RCC 7860 (cell line): ENCODE measurements at places on chromosomes 4 and X.

DNA sequence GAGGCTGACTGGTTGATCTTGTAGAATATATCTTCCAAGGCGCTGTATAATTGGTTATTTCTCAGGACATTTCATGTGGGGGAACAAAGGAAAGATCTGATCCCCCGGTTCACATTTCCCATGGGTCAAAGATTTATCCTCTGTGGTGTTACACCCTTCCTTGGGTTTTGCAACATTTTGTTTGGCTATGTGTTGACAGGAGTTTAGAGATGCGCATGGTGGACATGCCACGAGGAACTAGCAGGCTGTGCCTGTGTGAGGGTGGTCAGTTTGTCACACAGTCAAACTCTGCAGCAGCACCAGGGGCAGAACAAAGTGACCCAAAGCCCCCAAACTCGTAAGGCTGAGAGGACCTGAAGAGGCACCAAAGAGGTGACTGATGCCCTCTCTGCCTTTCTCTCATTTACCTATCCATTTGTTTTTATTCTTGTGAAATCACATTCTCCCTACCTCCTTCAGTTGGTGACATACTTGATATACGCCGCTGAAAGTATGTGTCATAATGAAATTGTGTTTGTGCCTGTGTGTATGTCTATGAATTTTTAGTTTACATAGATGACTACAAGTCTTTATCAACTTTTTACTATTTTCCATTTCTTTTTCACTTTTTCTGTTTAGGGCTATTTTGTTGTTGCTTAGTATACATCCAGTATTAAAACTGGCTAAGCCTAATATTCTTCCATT is 164.7 kb downstream of the SPCS3 start:
- no peak for DNase-seq

GRCh38 chrX:48715072-48715471 is 18.5 kb downstream of the SUV39H1 start:
- DNase-seq = no peak

GRCh38 chr4:168679397-168679796 is 182.5 kb downstream of the PALLD start:
- DNase-seq = no peak

DNA sequence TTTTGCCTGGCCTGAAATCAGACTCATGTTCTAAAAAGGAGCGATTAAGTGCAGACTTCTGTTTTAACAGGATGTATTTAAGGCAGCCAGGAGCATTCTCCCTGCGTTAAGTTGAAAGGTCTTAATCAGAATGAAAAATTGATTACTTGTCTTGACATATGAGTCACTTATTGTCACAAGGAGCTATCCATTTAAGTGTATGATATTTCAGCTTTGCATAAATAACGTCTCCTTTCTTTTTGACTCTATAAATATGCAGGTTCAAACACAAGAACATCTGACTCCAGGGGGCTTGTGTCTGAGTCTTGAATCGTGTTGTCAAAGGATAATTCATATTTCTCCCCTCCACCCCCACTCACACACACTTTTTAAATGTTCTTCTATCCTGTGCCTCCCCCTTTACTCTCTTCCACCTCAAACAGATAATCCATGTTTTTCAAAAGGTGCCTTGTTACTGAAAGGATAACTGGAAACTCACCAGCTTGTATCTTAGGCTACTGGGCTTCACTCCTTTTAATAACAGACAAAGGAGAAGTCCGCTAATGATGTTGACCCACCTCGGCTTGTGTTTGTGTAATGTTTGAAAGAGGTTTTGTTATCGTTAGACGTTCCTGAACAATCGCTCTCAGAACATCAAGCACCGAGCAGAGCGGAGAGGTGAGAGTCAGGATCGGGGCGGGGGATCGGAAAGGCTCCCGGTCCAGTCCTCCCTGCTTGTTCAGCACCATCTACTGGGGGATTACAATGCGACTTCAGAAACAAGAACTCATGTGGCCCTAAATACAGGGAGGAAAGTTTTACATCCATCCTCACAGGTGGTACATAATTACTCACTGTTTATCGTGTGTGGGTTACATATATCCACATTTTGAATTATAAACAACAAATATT is 107.5 kb upstream of the RPL34 start:
- peak; percentile 11 for DNase-seq

DNA sequence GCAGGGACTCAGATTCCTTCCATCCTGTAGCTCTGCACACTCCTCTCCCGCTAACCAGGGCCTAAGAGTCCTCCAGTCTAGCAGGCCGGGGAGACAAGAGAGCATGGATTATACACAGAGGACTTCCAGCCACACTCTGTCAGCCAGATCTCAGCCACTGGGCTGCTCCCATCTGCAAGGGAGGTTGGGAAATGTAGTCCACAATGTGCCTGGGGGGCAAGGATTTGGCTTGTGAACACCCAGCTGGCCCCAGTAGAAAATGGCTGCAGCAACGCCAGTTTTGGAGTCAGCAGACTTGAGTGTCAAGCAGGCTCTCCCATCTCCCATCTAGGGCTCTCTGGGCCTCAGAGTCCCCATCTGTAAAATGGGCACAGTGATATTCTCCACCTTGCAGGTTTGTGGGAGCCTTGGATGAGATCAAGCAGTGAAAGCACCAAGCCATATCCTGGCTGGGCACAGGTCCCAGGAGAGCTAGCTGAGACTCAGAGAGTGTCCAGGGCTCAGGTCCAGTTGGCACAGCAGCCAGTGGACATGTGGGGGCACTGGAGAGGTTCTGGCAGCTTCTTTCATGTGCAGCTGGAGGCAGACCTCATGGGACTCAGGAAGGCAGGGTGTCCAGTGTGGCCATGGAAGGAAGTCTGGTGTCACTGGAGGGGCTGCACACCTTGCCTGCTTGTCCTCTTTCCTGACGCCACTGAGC is 14.6 kb downstream of the PSAPL1 start:
- no peak for DNase-seq

- no peak for DNase-seq
These were observed 138.0 kb upstream of the BOD1L1 start for GRCh38 chr4:13765539-13765938.

GRCh38 chr4:24770032-24770584 is 25.3 kb upstream of the SOD3 start:
- DNase-seq = peak; percentile 83

- no peak for DNase-seq
These were observed 339.9 kb downstream of the MAPK10 start for GRCh38 chr4:86019906-86020305.

GRCh38 chrX:30910124-30910860 is 21.2 kb upstream of the TAB3 start:
- DNase-seq = no peak

GRCh38 chr4:104494822-104495559 is at the start of gene CXXC4:
TSS of gene CXXC4 (minus strand) at chr4:104494894. CDS start at chr4:104491802, 3,092 bp downstream.
- DNase-seq = no peak

DNA sequence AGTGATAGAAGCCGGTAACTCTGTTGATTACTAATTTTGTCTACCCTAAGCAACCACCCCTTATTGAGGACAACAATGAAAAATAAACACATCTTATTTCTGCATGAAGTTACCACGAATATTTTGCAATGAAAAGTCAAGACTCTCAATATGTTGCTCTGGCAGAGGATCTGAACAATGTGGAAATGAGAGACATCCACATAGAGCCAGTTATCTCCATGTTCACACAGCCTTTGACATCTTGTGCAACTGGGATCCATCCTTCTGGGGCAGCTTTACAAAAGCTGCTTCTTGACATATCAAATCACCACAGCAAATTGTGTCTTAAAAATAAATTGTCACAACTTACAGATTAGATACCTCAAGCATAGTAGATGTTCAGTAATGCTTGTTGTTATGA is 10.2 kb downstream of the EDNRA start:
- no peak for DNase-seq

DNA sequence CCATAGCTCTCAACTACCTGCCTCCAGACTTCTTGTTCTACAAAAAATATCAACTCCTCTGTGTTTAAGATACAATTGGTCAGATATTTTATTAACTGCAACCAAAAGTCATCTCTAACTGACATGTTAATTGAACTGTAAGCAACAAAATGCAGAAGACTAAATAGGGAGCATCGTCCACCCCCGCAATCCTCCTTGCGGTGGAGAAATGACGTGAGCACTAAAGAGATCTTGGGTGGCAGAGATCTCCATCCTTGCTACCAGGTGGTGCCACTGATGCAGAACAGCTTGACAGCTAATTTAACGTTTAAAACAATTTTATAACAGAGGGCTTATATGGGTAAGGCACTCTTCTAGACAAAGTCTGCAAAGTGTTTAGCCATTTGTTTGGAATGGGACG is 164.4 kb upstream of the FTHL17 start:
- no peak for DNase-seq

DNA sequence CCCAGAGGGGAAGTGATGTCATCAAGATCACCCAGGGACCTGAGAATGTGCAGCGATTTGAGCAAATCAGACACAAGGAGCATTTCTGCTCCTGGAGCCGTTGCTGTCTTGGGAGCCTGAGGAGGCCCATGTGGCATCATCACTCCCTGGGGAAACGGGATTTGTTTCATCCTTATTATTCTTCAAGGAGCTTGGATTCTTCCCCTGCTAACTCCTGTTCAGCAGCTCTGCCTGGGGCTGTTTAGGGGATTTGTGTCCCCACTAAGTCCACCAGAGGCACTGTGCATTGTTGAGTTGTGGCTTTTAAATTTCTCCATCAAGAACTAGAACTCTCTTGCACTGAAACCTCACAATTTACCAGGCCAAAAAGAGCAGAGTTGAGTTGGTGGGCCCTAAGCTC is 104.2 kb upstream of the MSX1 start:
- DNase-seq = no peak

- no peak for DNase-seq
These were observed 25.7 kb downstream of the CPEB2 start for GRCh38 chr4:15027921-15028435.

- DNase-seq = no peak
These were observed 37.0 kb downstream of the SH2D1A start for GRCh38 chrX:124383354-124383753.

DNA sequence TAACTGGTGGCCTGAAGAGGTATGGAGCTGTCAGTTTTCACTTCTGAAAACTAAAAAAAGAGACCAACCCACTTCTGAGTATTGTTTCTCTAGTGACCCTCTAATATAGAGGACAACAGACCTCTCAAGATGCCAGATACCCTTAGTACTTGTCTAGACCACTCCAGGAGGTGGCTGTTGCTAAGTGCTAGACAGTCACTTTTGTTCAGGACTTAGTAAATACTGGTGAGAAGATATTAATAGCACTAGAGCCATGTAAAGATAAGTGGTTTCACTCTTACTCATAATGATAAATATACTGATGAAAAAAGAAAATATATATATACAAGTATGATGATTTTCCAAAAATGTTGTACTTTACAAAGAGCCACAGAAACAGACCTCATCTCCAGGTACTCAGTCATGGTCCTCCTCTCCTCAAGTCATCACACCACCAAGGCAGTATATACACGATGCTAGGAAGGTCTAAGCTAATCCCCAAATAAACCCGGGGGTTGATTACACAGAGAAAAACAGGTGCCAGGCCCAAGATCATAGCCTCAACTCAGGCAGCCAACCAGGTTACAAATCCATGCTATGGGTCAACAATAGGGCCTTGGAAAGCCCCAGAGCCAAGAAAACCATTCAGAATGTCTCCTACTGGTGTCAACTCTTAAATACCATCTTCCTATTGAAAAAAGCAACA is 66.9 kb downstream of the ARHGEF9 start:
- no peak for DNase-seq

GRCh38 chr4:101348367-101348827 is 1.1 kb upstream of the PPP3CA start:
- DNase-seq = peak; percentile 4

- peak; percentile 71 for DNase-seq
These were observed 56.9 kb upstream of the SMIM10 start for GRCh38 chrX:134933911-134934310.

GRCh38 chrX:154748712-154749339 is 2.1 kb downstream of the GAB3 start:
- peak; percentile 31 for DNase-seq

- DNase-seq = no peak
These were observed 1177.1 kb downstream of the ADGRL3 start for GRCh38 chr4:62377245-62377644.

- peak; percentile 4 for DNase-seq
These were observed 19.2 kb downstream of the DIAPH2 start for GRCh38 chrX:96703816-96704215.

DNA sequence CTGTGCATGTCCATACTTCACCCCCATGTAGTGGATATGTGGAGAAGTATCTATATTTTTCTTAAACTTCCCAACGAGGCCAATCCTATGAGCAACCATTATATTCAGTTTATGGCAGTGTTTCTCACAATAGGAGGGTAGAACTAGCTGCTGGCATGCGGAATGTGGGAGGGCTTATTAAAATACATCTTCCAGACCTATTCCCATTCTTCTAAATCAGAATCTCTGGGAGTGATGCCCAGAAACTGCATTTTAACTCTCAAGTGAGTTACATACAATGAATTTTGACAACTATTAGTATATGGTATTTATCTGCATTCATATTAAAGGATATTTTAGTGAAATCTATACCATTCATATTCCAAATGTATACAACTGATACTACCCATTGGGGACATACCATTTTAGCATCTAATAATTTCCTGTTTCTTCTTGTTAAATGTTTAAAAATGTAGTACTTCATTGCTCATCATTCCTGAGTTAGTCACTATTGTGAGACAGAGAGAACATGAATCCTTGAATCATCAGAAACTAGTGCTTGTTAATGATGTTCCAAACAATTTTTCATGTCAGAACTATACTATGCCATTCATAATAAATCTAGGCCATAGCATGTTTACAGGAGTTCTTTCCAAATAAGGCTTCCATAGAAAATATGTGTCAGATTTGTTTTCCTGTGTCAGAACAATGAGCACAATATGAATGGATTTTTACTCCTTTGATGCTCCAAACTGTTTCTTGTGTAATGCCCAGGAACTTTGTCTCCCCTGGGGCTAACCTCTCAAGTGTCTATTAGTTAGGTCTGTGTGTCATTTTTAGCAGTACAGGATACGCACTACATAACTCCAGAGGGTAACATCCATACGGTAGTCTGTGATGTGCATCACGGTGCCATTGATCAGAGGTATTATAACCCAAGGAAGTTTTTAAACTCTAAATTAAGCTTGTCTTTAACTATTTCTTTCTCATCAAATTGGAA is 198.8 kb upstream of the BMP3 start:
- no peak for DNase-seq

- no peak for DNase-seq
These were observed 14.8 kb downstream of the PRSS12 start for GRCh38 chr4:118337954-118338353.

- peak; percentile 30 for DNase-seq
These were observed 94.6 kb downstream of the COX18 start for GRCh38 chr4:72974694-72975487.

- DNase-seq = no peak
These were observed 119.4 kb downstream of the FAT4 start for GRCh38 chr4:125434136-125434535.

GRCh38 chr4:139587446-139587845 is 31.4 kb upstream of the SETD7 start:
- no peak for DNase-seq

DNA sequence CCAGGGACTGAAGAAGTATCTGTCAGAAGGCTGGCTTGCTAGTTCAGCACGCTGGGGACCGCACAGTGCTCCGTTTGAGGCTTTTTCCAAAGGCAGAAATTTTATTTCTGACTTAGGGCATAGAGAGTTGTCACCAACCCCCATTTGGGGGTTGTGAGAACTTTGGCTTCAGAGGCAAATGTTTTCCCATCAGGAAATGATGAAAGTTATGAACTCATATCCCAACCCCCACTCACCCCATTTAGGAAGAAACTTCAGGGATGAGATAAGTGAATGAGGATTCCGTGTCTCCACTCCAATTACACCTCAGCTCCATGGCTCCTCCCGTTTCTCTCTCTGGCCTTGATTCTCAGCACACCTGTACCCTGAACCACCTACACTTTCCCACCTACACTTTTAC is 4.3 kb upstream of the WDR13 start:
- no peak for DNase-seq
